ENCODE measurements at places on chromosomes 11 and 22. TPM values are rescaled to one million over a fixed set of nuclear protein-coding genes. Genes with fewer than 3 reads are reported as not detected.

The OR5A1 gene
- total RNA-seq = not detected

The LAYN gene
- 1.4 TPM for total RNA-seq

DNA sequence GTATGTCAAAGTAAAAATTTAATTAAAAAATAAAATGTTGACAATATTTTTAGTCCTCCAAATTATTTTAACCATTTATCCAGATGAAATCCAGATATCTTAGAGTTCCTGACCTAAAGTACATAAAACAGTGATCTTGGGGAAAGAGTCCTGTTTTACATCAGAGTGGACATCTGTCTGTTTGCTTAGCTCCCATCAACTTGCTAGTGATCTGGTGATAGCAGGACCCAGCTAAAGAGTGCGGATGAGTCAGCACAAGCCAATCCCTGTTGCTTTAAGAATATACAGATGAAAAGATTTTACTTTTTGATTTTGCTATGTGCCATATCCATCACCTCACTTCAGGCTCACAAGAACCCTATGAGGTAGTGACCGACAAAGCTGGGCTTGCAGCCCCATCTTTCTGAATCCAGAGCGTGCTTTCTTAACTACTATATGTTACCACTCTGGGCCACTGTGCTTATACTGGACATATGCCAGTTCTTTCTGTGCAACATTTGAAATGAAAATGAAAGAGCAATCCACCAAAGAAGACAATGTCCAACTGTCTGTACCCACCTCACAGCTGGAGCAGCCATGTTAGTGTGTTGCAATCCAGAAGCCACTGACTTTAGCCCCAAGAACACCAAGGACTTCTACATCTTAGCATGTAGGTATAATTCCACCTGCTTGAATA is 167.6 kb upstream of the SESN3 start:
- H3K4me3 ChIP-seq = no peak overlapping the region
- no peaks in the 10 kb centered on the region for H3K27me3 ChIP-seq
- H3K4me1 ChIP-seq = no peaks in the 10 kb centered on the region

- no peaks in the 10 kb centered on the region for H3K27me3 ChIP-seq
- peak overlapping the region; percentile 47 for H3K27ac ChIP-seq
- H3K36me3 ChIP-seq = no peaks in the 10 kb centered on the region
- DNase-seq = no peak
- H3K4me1 ChIP-seq = peaks cover 38% of the 10 kb centered on the region
Observed at GRCh38 chr11:925158-925495, 543 bp upstream of the AP2A2 start.

DNA sequence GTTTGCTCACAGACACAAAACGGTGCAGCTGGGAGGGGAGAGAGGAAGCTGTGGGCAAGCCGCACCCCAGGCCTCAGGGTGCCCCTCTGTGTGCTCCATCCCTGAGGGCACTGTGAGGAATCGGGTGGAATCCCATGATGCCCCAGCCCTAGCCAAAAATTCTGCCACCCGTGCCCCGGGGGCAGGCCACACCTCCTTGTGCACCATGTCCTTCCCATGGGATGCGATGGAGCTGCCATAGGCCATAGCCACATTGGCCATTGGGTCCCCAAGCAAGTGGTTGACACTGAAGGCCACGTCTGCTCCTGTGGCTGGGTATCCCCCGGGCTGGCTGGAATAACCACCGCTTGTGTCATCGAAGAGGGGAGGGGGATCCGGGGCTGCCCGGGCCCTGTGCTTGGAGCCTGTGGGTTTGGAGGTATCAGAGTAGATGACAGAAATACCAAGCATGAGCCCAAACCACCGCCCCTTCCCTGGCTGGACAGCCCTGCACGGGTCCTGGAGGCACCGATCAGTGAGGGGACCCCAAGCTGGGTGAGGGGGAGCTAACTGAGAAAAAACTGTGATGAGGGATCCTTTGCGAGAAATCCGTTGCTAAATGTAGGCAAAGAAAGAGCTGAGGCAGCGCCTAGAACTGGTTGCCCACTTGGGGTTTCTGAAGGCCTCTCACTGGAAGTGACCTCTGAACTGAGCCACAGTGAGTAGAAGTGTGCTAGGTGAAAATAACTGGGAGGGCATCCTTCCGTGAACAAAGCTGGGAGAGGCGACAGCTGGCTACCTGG is 863 bp downstream of the YIF1A start:
- H3K4me1 ChIP-seq = peaks cover 30% of the 10 kb centered on the region
- H3K36me3 ChIP-seq = no peaks in the 10 kb centered on the region
- H3K4me3 ChIP-seq = peak overlapping the region; percentile 73
- peaks cover 9% of the 10 kb centered on the region for H3K27me3 ChIP-seq
